Suppressor macrophage treated with lipopolysaccharide for 4 hours (primary cell): ENCODE measurements at places on chromosomes 13 and 19.

- DNase-seq = no peak
Measured at GRCh38 chr13:69391756-69392155, 715.9 kb upstream of the ATXN8OS start.

DNA sequence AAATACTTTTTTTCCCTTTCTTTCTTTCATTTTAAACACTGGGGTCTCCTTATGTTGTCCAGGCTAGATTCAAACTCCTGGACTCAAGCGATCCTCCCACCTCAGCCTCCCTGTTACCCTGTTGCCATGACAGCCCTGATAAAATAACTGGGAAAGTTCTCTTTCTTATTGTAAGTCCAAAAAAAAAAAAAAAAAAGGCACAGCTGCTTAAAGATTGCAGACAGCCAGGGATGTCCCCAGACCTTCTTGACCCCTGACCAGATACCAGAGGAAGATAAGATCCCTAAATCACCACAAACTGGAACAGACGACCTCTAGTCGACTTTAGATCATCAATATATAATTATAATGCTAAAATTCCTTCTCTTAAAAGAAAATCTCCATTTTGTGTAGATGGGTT lies 1.1 kb upstream of the MVB12A start:
- no peak for DNase-seq

GRCh38 chr13:78638216-78638615 lies 20.7 kb downstream of the OBI1 start:
- no peak for DNase-seq

DNA sequence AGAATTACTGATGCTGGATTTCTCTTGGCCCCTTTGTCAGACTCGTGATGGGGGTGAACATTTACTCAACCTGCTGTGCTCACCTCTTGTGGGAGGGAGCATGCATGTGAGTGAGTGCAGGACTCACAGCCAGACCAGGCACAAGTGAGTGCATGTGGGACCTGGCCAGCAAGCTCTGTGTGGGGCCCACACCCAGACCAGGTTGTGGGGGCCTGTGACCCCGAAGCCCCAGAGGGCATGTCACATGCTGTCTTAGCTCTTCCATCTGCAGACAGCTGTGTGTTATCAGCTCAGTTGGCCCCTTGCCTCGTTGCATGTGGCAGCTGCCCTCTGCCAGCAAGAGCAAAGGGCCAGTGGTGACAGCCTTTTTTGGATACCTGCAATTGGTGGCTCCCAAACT lies 614.4 kb downstream of the GPC5 start:
- no peak for DNase-seq

- DNase-seq = peak; percentile 97
Measured at GRCh38 chr19:56507446-56508289, at the start of gene ZNF471. ZNF471 (plus strand) TSS chr19:56507855; CDS start chr19:56511572, 3,717 bp downstream.

DNA sequence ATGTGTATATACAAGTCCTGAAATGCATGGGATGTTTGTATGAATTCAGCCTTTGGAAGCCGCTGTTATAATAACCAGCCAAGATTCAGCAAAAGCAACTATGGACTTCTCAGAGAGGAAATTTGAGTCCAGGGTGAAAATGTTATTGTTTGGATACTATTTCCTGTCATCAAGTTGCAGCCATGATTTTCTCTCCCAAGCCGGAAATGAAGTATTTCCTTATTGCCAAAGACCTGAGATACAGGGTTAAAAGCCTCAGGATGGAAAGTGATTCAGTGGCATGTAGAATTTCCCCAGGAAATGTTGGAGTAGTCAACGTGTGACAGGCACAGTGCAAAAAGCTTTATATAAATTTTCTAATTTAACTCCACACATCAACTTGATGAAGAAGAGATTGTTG lies 133.9 kb downstream of the IRS2 start:
- DNase-seq = peak; percentile 58

GRCh38 chr19:14478113-14478545 lies 3.0 kb upstream of the PTGER1 start:
- no peak for DNase-seq
